Lung (tissue), 17 donors: ENCODE measurements at places on chromosomes 6 and 20. TPM values are rescaled to one million over a fixed set of nuclear protein-coding genes. Genes with fewer than 3 reads are reported as not detected.

DNA sequence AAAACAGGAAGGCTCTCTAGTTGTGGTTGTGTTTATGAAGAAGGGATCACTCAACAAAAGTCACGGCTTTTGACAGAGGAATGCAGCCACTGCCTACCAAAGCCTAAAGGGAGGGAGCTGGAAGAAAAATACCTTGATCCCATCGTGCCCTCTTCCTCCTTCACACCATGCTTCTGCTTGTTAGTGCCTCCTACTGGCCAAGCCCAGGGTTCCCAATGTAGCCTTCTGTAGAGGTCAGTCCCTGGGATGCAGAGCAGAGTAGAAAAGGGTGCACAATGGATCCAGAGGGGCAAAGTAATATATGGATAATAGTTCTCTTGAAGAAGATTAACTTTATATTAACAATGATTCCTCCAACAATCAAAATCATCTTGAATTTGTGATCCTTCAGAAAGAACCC is 293.5 kb upstream of the FERMT1 start:
- no peak overlapping the region for H3K4me3 ChIP-seq
- DNase-seq: no peak
- H3K4me1 ChIP-seq: no peaks in the 10 kb centered on the region

DNA sequence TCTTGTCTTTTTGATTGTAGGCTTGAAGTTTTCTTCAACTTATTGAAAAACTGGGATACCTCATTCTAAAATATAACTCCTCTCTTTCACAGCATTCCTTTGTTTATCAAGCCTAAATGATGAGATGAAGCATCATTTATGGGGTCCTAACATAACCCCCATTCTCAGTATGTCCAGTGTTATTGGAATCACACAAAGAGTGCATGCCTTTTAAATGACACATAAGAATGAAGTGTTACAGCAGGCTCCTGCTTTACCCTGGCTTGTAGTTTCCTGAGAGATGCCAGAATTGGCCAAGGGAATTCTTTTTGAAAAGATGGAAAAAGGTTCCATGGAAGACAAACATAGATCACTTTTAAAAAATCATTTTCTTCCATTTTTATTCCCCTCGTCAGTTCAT is 502.4 kb downstream of the BCKDHB start:
- no peaks in the 10 kb centered on the region for H3K27me3 ChIP-seq
- H3K27ac ChIP-seq: no peak overlapping the region
- H3K4me3 ChIP-seq: no peak overlapping the region
- H3K4me1 ChIP-seq: no peaks in the 10 kb centered on the region
- no peaks in the 10 kb centered on the region for H3K36me3 ChIP-seq

DNA sequence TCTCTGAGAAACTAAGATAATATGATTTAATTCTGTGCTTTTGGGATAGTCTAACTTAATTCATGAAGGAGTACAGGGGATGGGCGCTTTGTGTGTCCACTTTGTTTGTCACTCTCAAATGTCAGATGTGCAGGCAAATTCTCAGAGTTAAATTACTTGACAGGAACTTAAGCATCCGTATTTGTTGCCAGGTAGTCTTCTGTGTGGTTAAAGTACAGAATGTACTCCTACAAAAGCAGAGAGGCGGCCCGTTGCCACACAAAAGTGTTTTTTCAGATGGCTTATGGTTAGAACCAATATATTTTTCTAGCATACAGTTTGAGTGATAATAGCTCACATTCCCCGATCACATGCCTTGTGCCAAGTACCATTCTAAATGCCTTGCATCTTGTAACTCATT is 234.4 kb downstream of the LAMA2 start:
- H3K4me3 ChIP-seq: no peak overlapping the region
- no peaks in the 10 kb centered on the region for H3K27me3 ChIP-seq
- no peak overlapping the region for H3K27ac ChIP-seq
- no peaks in the 10 kb centered on the region for H3K36me3 ChIP-seq
- peaks cover 23% of the 10 kb centered on the region for H3K4me1 ChIP-seq

GRCh38 chr6:148367411-148368024 is 24.9 kb downstream of the SASH1 start:
- no peaks in the 10 kb centered on the region for H3K27me3 ChIP-seq
- no peak overlapping the region for H3K4me3 ChIP-seq
- H3K36me3 ChIP-seq: no peaks in the 10 kb centered on the region
- DNase-seq: peak; percentile 76
- H3K27ac ChIP-seq: peak overlapping the region; percentile 87

- no peaks in the 10 kb centered on the region for H3K27me3 ChIP-seq
- no peaks in the 10 kb centered on the region for H3K36me3 ChIP-seq
- H3K4me3 ChIP-seq: no peak overlapping the region
- no peak overlapping the region for H3K27ac ChIP-seq
- no peaks in the 10 kb centered on the region for H3K4me1 ChIP-seq
These were observed 179.5 kb upstream of the LAMP5 start for GRCh38 chr20:9334866-9335265.

- no peaks in the 10 kb centered on the region for H3K36me3 ChIP-seq
- H3K27ac ChIP-seq: peak overlapping the region; percentile 69
- no peaks in the 10 kb centered on the region for H3K4me1 ChIP-seq
- peak overlapping the region; percentile 68 for H3K4me3 ChIP-seq
These were observed 636 bp downstream of the SUPT3H start for GRCh38 chr6:45377043-45377553.

GRCh38 chr6:144336900-144337299 is 51.8 kb downstream of the UTRN start:
- H3K27ac ChIP-seq: no peak overlapping the region
- H3K36me3 ChIP-seq: no peaks in the 10 kb centered on the region
- H3K27me3 ChIP-seq: no peaks in the 10 kb centered on the region
- no peak for DNase-seq
- H3K4me3 ChIP-seq: no peak overlapping the region
- no peaks in the 10 kb centered on the region for H3K4me1 ChIP-seq

DNA sequence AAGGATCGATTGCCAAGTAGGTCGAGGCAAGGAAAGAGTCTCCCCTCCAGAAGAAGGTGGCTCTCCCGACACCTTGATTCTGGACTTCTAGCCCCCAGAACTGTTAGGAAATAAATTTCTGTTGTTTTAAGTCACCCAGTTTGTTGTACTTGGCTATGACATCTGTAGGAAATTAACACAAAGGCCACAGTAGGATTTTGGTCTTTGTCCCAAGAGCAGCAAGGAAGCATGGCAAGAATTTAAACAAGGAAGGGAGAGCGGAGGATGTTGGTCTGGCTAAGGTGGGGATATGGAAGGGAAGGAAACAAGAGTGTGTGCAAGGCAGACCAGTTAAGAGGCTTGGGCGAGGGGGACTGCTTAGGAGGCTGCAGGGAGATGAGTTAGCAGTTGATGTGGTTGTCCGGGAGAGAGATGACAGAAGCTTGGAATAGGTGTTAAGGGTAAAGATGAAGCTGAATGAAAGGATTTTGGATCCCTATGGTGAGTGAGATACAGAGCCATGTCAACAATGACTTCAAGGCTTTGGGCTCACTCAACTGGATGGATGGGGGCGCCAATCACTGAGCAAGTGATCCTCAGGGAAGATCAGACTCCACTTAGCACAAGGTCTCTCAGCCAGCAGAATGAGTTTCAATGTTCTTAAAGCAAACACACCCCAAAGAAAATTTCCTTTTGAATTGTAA is 140.5 kb upstream of the ZNF217 start:
- H3K4me1 ChIP-seq: no peaks in the 10 kb centered on the region
- H3K27me3 ChIP-seq: no peaks in the 10 kb centered on the region
- DNase-seq: no peak
- no peaks in the 10 kb centered on the region for H3K36me3 ChIP-seq
- H3K4me3 ChIP-seq: no peak overlapping the region

- no peaks in the 10 kb centered on the region for H3K36me3 ChIP-seq
- H3K27ac ChIP-seq: no peak overlapping the region
- DNase-seq: no peak
- no peaks in the 10 kb centered on the region for H3K27me3 ChIP-seq
These were observed 623.8 kb downstream of the HTR1B start for GRCh38 chr6:76839505-76839904.

DNA sequence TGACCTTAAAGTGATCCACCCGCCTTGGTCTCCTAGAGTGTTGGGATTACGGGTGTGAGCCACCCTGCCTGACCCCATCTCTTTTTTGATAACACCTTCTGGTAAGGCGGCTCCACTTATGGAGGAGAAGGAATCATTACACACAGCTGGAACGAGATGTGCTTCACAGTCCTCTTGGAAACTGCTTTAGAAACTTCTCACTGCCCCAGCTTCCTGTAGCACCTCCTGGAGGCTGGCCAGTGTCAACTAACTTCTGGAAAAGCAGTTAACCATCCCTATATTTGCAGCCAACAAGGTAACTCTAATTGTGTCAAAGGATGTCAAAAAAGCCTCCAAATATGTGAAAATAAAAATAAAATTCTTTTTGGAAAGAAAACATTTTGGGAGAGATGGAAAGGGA is 48.8 kb upstream of the BCLAF1 start:
- H3K27me3 ChIP-seq: no peaks in the 10 kb centered on the region
- H3K4me3 ChIP-seq: no peak overlapping the region
- no peak for DNase-seq
- no peaks in the 10 kb centered on the region for H3K4me1 ChIP-seq

DNA sequence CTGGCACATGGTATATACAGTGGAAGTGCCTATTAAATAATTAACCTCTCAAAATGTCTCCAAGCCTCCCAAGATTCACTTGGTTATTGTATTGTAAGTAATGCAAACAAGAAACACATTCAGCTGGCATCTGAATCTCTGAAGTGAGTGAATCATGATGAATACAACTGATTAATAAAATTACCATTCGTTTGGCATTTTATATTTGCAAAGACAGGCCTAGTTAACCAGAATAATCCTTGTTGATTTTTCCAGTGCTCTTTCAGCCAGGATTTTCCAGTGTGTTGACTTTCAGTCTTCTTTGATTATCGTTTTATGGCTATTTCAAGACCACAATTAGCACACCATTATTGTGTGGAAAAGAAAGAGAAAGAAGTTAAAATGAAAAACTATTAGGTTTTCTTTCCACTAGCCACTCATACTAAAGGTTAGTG is 20.3 kb downstream of the SLC22A2 start:
- no peak for DNase-seq
- no peak overlapping the region for H3K4me3 ChIP-seq
- H3K27me3 ChIP-seq: no peaks in the 10 kb centered on the region
- H3K4me1 ChIP-seq: no peaks in the 10 kb centered on the region

- H3K27me3 ChIP-seq: no peaks in the 10 kb centered on the region
- DNase-seq: no peak
- no peaks in the 10 kb centered on the region for H3K4me1 ChIP-seq
- H3K4me3 ChIP-seq: no peak overlapping the region
- H3K27ac ChIP-seq: no peak overlapping the region
These were observed 22.4 kb upstream of the CDKAL1 start for GRCh38 chr6:20511852-20512251.

GRCh38 chr20:15792855-15793254 is 780.4 kb downstream of the KIF16B start:
- H3K27me3 ChIP-seq: no peaks in the 10 kb centered on the region
- H3K27ac ChIP-seq: no peak overlapping the region
- DNase-seq: no peak
- no peaks in the 10 kb centered on the region for H3K36me3 ChIP-seq
- no peak overlapping the region for H3K4me3 ChIP-seq

- H3K36me3 ChIP-seq: no peaks in the 10 kb centered on the region
- H3K27me3 ChIP-seq: no peaks in the 10 kb centered on the region
- no peak for DNase-seq
- no peak overlapping the region for H3K27ac ChIP-seq
- H3K4me3 ChIP-seq: no peak overlapping the region
These were observed 165.7 kb upstream of the OLIG3 start for GRCh38 chr6:137659871-137660270.

- no peak overlapping the region for H3K27ac ChIP-seq
- no peak overlapping the region for H3K4me3 ChIP-seq
- H3K4me1 ChIP-seq: no peaks in the 10 kb centered on the region
- H3K27me3 ChIP-seq: no peaks in the 10 kb centered on the region
These were observed 30.8 kb downstream of the WRNIP1 start for GRCh38 chr6:2795956-2796355.

DNA sequence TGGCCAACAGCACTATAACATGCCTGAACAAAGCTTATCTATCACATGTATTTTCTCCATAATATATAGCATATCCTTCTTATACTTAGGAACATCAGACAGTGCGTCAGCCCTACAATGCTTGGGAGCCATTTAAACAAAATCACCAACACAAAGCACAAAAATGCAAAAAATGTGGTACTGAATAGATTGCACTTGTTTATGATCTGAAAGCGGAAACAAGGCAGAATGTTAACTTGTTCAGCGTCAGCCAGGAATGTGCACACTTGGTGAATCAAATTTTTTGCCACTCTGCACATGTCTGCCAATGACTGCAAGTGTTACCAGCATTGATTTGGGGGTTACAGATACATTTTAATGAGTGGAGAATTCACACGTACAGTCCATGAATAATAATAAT is 14.8 kb downstream of the SLC35A1 start:
- peaks cover 12% of the 10 kb centered on the region for H3K36me3 ChIP-seq
- no peak overlapping the region for H3K27ac ChIP-seq
- no peak overlapping the region for H3K4me3 ChIP-seq
- H3K27me3 ChIP-seq: no peaks in the 10 kb centered on the region

DNA sequence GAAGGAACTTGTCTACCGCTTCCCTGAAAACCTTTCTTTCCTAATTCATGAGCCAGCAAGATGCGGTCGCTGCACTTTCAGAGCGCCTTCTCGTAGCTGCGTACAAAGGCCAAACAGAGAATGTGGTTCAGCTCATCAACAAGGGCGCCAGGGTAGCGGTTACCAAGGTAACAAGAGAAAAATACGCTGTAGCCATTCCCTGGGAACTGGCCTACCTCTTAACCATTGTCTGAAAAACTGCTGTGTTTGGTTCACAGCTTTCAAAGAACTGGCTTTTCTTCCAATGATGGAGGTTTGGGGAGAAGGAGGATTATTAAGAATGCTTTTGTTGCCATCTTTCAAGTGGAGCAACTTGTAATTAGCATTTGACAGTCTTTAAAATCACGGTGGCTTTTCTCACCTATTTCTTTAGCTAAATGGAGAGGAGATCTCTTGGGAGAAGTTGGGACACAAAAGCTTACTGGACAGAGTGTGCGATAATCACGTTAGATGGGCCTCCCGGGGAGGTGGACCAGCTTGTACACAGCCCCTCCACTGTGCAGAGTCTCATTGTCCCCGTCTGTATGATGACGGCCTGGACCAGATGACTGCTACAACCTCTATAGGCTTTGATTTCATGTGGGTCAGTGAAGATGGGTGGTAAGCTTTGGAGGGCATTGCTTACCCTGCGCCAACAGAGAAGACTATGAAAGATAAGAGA is 71.5 kb downstream of the LYRM2 start:
- H3K4me1 ChIP-seq: no peaks in the 10 kb centered on the region
- no peak for DNase-seq
- H3K27ac ChIP-seq: no peak overlapping the region
- H3K4me3 ChIP-seq: no peak overlapping the region

GRCh38 chr6:112620812-112621569 is 273.9 kb downstream of the RFPL4B start:
- no peaks in the 10 kb centered on the region for H3K27me3 ChIP-seq
- no peak overlapping the region for H3K27ac ChIP-seq
- no peaks in the 10 kb centered on the region for H3K36me3 ChIP-seq
- H3K4me3 ChIP-seq: no peak overlapping the region
- H3K4me1 ChIP-seq: no peaks in the 10 kb centered on the region

GRCh38 chr6:87848616-87849015 is 146.6 kb upstream of the AKIRIN2 start:
- H3K27ac ChIP-seq: no peak overlapping the region
- DNase-seq: peak; percentile 71
- peaks cover 4% of the 10 kb centered on the region for H3K4me1 ChIP-seq
- H3K4me3 ChIP-seq: no peak overlapping the region
- H3K36me3 ChIP-seq: no peaks in the 10 kb centered on the region
- H3K27me3 ChIP-seq: no peaks in the 10 kb centered on the region

Gene GABRR1
- total RNA-seq: not detected

Gene RIMS1
- 5.7 TPM for total RNA-seq

Gene TLDC2
- 0.23 TPM for total RNA-seq

Gene SCRT2
- total RNA-seq: not detected

Gene POM121L2
- total RNA-seq: not detected

Gene KCNK16
- not detected for total RNA-seq

Gene LTA
- 1.2 TPM for total RNA-seq

Gene GPR63
- 2.0 TPM for total RNA-seq

Gene ELOVL5
- 95.6 TPM for total RNA-seq
